ENCODE measurements at places on chromosomes 2 and 18.

DNA sequence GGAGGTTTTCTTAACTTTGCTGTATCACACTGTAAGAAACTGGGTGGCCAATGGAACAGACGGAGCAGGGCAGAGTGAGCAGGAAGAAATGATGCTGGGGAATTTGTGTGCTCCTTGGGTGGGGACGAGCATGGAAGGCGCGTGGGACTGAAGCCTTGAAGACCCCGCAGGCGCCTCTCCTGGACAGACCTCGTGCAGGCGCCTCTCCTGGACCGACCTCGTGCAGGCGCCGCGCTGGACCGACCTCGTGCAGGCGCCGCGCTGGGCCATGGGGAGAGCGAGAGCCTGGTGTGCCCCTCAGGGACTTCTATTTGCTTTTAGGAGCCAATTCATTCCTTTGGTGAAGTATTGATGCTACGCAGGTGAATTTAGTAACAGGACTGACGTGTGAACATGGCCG lies 8.9 kb downstream of the TPO start:
- DNase-seq: no peak

DNA sequence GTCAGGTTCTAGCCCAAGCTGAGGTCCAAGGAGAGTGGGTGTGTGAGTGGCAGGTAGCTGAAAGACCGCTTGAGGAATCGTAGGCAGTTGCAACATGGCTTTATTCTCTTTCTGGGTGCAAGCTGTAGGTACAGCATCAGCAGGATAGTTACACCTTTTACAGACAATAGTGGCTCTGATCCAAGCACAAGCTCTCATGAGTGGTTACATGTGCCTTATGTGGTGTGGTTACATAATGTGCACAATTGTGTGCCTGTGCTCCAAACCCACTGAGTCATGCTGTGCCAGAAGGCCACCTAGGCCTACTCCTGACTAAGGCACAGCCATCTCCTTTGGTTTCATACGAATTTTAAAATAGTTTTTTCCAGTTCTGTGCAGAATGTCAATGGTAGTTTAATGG lies 227.6 kb downstream of the SATB2 start:
- no peak for DNase-seq

- DNase-seq: no peak
Measured at GRCh38 chr2:85913884-85914881, 25.4 kb upstream of the ST3GAL5 start.

DNA sequence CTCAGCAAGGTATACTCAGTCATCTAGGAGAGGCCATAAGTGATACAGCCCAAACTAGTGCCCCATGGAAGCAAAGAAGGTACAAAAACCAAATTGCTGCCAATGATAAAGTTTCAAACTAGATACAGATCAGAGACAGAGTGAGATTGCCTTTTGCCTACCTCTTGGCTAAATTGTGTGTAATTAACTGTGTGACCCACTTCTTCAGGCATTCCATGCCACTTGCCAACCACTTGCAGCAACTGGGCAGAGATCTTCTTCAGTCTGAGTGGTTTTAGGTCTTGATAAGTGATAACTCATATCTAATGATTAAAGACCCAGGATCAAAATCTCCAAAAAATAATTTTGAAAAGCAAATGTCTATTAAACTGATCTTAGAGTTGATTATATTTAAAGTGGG lies 21.1 kb upstream of the NABP1 start:
- no peak for DNase-seq

GRCh38 chr2:38498045-38498481 lies 104.7 kb downstream of the HNRNPLL start:
- DNase-seq: no peak

GRCh38 chr2:184114439-184114838 lies 483.9 kb upstream of the ZNF804A start:
- no peak for DNase-seq

- no peak for DNase-seq
Measured at GRCh38 chr2:58981237-58981636, 740.1 kb upstream of the FANCL start.

DNA sequence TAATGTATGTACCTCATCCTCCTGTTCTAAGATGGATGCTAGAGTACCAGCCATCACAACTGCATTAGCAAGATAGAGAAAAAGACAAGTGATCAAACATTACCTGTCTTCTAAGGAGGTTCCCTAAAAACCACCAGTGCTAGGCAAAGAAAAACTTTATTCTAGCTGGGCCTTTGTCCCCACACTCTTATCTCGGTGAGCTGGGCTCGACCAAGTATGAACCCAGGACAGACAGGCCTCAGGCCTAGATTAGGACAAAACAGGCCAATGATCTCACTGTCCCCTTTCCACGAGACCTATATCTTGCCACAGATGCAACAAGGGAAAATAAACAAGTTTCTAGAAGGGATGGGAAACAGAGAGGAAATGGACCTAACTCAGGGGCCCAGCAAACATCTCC lies 127.6 kb upstream of the PKDCC start:
- DNase-seq: no peak

- no peak for DNase-seq
Measured at GRCh38 chr18:7105943-7106342, 11.7 kb downstream of the LAMA1 start.

DNA sequence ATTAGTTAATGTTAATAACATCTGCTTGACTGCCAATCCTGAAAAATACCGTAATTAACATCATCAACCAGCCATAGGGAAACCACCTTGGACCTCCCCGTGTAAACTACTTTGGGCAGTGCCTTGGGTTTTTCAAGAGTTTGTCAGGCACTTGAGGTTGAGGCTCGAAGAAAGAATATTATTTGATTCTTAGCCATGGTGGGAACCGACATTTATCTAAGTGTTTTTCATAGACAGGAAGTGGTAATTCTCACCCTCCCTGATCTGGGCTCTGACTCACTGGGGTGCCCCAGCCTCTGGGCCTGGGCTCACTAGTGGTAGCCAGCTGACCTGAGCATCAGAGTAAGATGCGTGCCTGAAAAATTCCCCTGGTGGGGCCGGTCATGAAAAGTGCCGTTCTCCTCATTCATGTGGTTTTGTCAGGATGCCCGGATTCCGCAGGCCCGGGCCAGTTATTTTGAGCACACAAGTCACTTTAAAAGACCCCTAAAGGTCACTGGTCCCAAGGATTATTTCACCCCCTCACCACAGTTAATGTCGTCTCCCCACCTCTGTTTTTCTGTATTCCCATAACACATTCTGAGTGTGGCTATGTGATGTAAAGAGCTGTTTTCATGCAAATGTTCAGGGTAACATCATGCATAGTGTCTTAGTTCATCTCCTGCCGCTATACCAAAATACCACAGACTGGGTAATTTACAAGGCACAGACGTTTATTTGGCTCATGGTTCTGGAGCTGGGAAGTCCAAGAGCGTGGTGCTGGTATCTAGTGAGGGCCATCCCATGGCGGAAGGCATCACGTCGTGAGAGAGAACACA lies 21.6 kb upstream of the SPATA3 start:
- DNase-seq: no peak

GRCh38 chr2:202133909-202134265 lies 60.8 kb downstream of the KIAA2012 start:
- no peak for DNase-seq

DNA sequence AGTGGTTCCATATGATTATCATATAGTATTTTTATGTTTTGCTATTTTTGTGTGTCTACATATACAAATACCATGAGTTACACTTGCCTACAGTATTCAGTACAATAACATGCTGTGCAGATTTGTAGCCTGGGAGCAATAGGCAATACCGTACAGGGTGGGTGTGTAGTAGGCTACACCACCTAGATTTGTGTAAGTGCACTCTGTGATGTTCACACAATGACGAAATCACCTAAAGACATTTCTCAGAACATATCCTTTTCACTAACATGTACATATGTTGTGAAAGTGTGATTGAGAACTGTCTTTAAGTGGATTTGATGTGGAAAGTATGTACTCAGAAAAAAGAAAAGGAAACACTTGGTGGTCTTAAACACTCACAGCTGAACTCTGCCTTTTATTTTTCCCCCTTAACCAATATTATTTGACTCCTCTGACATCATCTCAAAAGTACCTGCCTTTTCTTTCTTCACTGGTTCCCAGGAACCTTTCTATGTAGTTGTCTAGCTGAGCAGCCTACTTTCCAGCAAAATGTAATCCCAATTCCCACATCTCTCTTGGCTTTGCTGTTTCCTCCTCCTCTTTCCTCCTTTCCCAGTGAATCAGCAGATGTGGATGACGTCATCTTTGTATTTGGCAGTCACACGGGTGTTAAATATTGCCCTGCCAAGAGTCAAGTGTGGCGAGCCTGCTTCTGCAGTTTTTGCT lies 47.7 kb downstream of the OSBPL6 start:
- DNase-seq: peak; percentile 85

GRCh38 chr2:145408980-145409379 lies 889.1 kb upstream of the ZEB2 start:
- no peak for DNase-seq

- DNase-seq: no peak
Measured at GRCh38 chr2:8966123-8966908, 37.2 kb downstream of the MBOAT2 start.

- no peak for DNase-seq
Measured at GRCh38 chr18:77851802-77852201, 602.2 kb downstream of the GALR1 start.

- no peak for DNase-seq
Measured at GRCh38 chr2:200451511-200451910, 58.4 kb downstream of the KCTD18 start.

- DNase-seq: no peak
Measured at GRCh38 chr2:165778187-165778556, 15.9 kb downstream of the GALNT3 start.

DNA sequence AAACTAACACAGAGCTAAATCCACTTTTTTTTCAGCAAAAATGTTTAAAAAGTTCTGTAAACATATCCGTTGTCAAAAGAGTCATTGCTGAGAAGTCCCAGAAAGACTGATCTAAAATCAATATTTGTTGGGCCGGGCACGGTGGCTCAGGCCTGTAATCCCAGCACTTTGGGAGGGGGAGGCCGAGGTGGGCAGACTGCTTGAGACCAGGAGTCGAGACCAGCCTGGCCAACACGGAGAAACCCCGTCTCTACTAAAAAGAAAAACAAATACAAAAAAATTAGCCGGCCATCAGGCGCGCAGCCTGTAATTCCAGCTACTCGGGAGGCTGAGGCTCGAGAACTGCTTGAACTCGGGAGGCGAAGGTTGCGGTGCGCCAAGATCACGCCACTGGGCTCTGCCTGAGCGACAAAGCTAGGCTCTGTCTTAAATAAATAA lies 1.4 kb downstream of the OLA1 start:
- no peak for DNase-seq

DNA sequence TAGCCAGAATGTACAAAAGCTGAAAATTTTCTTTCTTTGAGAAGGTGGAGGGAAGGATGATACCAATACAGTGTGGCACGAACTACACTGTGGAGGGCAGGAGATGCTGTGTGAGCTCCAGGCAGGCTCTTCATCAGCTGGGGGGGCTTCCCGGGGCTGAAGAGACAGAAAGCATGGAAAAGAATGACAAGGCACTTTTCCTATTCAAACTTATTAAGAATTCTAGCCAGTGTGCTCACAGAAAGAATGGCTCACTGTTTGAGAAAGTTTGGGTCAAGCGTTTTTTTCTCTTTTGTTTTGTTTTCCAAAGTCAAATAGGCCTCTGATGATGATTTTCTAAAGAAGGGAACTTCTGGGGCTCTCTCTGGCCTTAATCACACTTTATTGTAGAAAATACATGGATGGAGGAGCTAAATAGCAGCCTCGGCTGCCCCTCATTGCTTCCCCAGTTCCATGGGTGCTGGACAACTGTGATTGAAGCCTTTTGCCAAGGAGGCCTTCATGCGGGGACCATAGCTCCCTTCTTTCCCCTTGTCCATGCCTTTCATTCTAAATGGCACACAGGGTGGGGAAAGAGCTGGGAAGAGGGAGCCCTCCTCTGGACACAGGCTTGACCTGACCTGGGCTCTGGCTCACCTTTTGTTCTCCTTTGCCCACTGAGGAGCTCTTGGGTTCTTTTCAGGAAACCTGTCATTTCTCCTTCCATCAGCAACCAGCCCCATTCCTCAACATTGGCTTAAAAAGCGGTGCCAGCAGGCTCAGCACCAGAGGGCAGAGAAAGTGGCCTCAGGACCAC lies 130.6 kb downstream of the TDRD15 start:
- DNase-seq: no peak

DNA sequence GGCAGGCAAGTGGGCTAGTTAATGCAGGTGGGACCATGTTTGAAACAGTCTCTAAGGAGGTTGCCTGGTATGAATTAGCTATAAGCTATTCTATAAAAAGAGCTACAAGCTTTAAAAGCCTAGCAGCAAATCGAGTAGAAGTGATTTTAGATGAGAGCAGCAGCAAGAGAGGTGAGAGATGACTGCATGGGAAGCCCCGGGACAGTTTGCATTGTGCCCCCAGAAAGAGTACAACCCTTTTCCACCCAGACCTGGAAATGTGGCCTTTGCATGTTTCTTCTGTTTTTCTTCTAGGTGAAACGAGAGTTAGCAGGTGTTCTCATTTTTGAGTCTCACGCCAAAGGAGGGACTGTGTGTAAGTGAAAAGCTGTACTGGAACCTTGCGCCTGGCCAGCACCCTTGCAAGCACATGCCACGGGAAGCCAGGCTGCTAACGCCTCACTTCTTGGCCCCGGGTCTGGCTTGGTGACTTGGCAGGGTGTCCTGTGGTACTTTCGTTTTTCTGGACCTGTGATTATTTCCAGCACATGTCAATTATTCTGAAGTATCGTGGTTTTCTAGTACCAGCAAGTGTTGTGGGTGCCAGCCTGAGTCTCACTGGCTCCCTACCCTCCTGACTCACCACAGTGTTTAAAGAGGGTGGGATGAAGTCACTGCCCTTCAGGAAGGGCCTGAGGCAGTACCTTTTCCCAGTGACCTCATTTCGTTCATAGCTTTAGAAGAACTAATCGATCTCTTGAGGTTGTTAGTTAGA lies 90.3 kb upstream of the MAP3K20 start:
- DNase-seq: peak; percentile 51

DNA sequence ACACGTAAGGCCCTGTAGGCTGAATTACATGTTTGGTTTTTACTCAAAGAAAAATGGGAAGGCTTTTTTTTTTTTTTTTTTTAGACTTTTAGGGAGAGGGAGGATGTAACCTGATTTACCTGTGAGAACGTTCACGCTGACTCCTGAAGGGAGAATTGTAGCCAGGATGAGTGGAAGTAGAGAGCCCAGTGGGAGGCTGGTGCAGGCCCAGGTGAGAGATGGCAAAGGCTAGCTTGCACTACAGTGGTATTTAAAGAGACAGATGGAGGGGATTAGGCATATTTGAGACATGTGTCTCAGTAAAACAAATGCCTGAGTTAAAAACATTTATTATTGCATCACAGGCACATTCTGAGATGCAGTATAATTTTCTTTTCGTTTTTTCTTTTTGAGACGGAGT lies 107.9 kb downstream of the CCDC85A start:
- DNase-seq: peak; percentile 65

- DNase-seq: no peak
Measured at GRCh38 chr2:234970099-234970440, 18.3 kb downstream of the SH3BP4 start.

- no peak for DNase-seq
Measured at GRCh38 chr2:239018271-239019182, 170.6 kb downstream of the TWIST2 start.

- no peak for DNase-seq
Measured at GRCh38 chr2:225006730-225007129, 35.5 kb downstream of the DOCK10 start.

- no peak for DNase-seq
Measured at GRCh38 chr2:1598041-1598710, 146.1 kb downstream of the PXDN start.
